ENCODE measurements at places on chromosomes 2 and 18. TPM values are rescaled to one million over a fixed set of nuclear protein-coding genes. Genes with fewer than 3 reads are reported as not detected.

SATB2 gene
- 5.5 TPM for total RNA-seq

ADGRF3 gene
- total RNA-seq: 0.40 TPM

FBXO15 gene
- not detected for total RNA-seq

TSPYL6 gene
- not detected for total RNA-seq

FN1 gene
- total RNA-seq: 1,847 TPM

GRB14 gene
- total RNA-seq: 3.8 TPM

CCDC74A gene
- 0.15 TPM for total RNA-seq

MSH6 gene
- total RNA-seq: 113 TPM

ABCG5 gene
- total RNA-seq: 5.8 TPM

BMP10 gene
- total RNA-seq: not detected

LCT gene
- not detected for total RNA-seq

CYP27C1 gene
- total RNA-seq: not detected

CXCR1 gene
- total RNA-seq: not detected

SF3B6 gene
- 182 TPM for total RNA-seq

DYNAP gene
- total RNA-seq: not detected

DSC1 gene
- total RNA-seq: not detected

MPV17 gene
- 37.0 TPM for total RNA-seq

CD302 gene
- 8.0 TPM for total RNA-seq

HTR2B gene
- not detected for total RNA-seq

SCN7A gene
- not detected for total RNA-seq

SPOPL gene
- 51.6 TPM for total RNA-seq

DCTN1 gene
- 109 TPM for total RNA-seq

C1GALT1C1L gene
- 0.91 TPM for total RNA-seq

GPR55 gene
- total RNA-seq: not detected

CNTNAP5 gene
- total RNA-seq: not detected

KCNS3 gene
- total RNA-seq: not detected

SNTG2 gene
- total RNA-seq: not detected

ST6GAL2 gene
- not detected for total RNA-seq

SMAD4 gene
- 72.0 TPM for total RNA-seq

TUBA4B gene
- 0.29 TPM for total RNA-seq

CXCR2 gene
- not detected for total RNA-seq

LRP2 gene
- 0.15 TPM for total RNA-seq

IL1R2 gene
- 3.6 TPM for total RNA-seq

AGXT gene
- 41.9 TPM for total RNA-seq

CPLX4 gene
- not detected for total RNA-seq

FBXO41 gene
- total RNA-seq: 3.0 TPM

CXCR4 gene
- 0.29 TPM for total RNA-seq

G6PC2 gene
- total RNA-seq: not detected

KIF1A gene
- total RNA-seq: not detected

ANKRD30B gene
- total RNA-seq: not detected

NIF3L1 gene
- total RNA-seq: 98.5 TPM

RAB27B gene
- not detected for total RNA-seq

RAB6C gene
- not detected for total RNA-seq

TNFAIP6 gene
- total RNA-seq: not detected

NT5C1B gene
- not detected for total RNA-seq

SLC8A1 gene
- not detected for total RNA-seq

IGFBP2 gene
- 0.45 TPM for total RNA-seq

ADD2 gene
- total RNA-seq: 0.13 TPM

RFX8 gene
- not detected for total RNA-seq

KIAA2012 gene
- not detected for total RNA-seq

SPC25 gene
- total RNA-seq: 26.5 TPM

TAF1B gene
- total RNA-seq: 34.0 TPM

CFC1 gene
- not detected for total RNA-seq

KCNK3 gene
- total RNA-seq: not detected

EFR3B gene
- total RNA-seq: 0.42 TPM

TFCP2L1 gene
- total RNA-seq: not detected

RND3 gene
- 0.73 TPM for total RNA-seq
